ENCODE measurements at places on chromosomes 5 and 9.

- no peak for DNase-seq
Observed at GRCh38 chr9:97307500-97308163, at the start of gene CCDC180. CCDC180 (plus strand) TSS chr9:97307659; CDS start chr9:97308064, 405 bp downstream.

GRCh38 chr9:134738869-134739659 is 97.5 kb downstream of the COL5A1 start:
- DNase-seq = peak; percentile 8

DNA sequence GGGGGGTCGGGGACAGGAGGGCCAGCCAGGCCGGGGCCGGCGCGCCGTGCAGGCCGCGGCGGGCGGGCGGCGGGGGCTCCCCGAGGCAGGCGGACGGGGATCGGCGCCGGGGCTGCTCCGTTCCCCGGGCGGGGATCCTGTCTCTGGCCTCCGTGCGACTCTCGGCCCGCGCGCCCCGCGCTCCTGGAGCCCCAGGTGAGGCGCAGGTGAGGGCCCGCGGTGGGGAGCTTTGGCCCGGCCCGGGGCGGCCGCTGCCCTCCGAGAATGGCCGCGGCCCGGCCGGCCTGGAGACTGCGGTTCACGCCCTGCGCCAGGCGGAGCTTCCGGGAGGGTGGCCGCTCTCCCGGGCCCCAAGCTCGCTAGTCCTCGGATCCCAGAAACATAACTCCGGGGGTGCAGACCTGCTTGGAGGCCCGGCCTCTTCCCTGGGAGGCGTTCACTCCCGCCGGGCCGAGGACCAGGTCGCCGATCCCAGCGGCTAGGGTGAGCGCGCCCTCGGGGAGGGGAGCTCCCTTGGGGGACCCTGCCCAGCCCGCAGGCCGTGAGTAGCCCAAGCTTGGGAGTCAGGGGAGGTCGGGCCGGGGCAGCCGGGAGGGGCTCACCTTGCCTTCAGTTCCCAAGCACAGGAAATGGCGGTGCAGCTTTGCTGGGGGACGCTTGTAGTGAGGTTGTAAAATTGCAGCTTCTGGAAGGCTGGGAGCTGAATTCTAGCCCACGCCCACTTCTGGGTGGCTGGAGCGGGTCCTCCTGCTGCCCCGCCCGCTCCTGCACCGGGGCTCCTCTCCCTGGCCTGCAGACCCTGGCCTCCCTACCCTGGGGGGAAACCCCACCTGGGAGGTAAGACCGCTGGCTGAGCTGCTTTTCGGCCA is 723 bp downstream of the PPP1R26 start:
- peak; percentile 29 for DNase-seq

- no peak for DNase-seq
Observed at GRCh38 chr9:98302938-98303632, 47.6 kb upstream of the TBC1D2 start.

DNA sequence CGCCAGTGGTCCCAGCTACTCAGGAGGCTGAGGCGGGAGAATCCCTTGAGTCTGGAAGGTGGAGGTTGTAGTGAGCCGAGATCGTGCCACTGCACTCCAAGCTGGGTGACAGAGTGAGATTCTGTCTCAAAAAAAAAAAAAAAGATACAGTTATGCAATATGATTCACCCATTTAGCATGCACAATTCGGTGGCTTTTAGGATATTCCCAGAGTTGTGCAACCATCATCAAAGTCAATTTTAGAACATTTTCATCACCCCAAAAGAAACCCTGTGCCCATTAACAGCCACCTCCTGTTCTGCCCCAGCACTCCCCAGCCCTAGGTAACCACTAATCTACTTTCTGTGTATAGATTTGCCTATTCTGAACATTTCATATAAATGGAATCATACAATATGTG is 4.3 kb upstream of the DHFR start:
- no peak for DNase-seq

GRCh38 chr5:143200781-143201398 is 202.6 kb downstream of the NR3C1 start:
- peak; percentile 96 for DNase-seq

- no peak for DNase-seq
Observed at GRCh38 chr9:133959966-133960567, 32.1 kb downstream of the VAV2 start.

DNA sequence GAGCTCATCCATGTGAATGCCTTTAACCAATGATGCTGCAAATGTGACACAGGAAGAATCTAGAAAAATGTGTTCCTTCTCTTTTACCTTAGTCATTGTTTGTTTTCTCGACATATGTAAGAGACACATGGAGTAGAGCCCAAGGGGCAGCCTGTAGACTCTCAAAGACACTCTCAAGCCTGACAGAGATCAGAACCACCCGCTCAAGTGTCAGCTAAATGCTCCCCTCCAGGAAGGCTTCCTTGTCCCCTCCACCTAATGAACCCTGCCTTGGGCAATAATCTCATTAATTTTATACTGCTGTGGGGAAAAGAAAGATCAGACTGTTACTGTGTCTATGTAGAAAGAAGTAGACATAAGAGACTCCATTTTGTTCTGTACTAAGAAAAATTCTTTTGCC is 157.4 kb downstream of the MUSK start:
- no peak for DNase-seq

GRCh38 chr9:109387206-109387605 is 66.3 kb upstream of the EPB41L4B start:
- no peak for DNase-seq

- DNase-seq = no peak
Observed at GRCh38 chr5:170338933-170339779, 41.6 kb upstream of the LCP2 start.

DNA sequence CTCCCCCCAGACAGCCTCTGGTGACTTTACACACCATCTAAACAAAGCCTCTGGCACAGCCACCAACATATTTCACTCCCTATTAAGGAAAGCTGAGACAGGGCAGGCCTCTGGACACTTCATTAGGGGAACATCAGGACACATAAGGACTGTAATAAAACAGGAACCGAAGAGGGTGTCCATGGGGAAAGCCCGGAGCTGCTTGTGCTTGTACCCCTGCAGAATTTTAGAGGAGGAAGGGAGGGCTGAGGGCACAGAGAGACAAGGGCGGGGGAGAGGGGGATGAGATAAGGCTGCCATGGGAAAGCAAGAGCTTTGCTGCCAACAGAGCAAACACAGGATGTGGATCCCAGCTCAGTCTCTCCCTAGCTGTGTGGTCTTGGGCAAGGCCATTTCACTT is 138.4 kb downstream of the ASTN2 start:
- no peak for DNase-seq

DNA sequence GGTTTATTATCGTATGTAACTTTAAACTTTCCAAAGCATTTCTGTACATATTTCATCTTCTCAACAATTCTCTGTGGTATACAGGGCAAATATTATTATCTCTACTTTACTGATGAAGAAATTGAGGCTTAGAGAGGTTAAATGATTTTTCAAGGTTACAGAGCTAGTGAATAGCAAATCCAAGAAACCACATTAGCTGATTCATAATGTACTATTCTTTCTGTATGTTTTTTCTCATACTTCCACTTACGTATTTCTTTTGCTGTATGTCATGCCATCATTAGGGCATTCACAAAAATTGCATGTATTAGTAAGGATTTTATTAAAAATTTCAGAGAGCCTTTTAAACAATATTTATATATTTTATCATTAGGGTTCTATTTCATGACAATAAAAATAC is 372.4 kb upstream of the DMAC1 start:
- no peak for DNase-seq

GRCh38 chr9:136995772-136996311 is 526 bp downstream of the CLIC3 start:
- peak; percentile 27 for DNase-seq

DNA sequence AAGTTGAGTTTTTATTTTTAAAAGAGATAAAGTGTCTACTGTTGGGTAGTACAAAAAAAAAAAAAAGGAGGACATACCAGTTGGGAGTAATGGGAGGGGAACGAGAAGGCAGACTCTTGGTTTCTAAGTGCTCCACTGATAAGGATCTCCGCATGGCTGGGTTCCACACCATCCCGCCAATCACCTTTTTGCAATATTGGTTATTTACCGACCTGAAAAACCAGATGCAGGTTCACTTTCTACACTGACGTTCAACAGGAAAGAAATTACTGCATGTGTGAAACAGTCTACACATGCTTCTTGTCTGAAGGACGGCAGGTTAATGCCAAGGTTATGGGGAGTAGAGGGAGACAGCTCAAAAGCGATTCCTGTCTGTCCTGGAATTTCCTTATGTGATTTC is 75.5 kb downstream of the PTPN3 start:
- DNase-seq = no peak

DNA sequence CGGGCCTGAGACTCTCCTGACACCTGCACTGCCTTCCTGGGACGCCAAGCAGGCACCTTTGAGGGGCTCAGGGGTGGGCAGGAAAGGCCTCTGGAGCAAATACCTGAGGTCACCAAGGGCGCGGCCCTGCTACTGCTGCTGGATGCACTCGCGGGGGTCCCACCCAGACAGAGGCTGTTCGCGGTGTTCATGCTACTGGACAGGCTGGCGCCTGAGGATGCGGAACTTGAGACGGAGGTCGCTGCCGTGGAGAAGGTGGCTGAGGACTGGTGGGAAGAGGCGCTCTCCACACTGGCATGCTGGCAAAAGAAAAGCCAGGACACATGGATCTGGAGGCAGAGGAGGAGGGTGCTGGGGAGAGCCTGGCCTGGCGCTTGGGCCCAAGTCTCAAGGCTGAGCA is 110.7 kb downstream of the UBE2R2 start:
- no peak for DNase-seq

DNA sequence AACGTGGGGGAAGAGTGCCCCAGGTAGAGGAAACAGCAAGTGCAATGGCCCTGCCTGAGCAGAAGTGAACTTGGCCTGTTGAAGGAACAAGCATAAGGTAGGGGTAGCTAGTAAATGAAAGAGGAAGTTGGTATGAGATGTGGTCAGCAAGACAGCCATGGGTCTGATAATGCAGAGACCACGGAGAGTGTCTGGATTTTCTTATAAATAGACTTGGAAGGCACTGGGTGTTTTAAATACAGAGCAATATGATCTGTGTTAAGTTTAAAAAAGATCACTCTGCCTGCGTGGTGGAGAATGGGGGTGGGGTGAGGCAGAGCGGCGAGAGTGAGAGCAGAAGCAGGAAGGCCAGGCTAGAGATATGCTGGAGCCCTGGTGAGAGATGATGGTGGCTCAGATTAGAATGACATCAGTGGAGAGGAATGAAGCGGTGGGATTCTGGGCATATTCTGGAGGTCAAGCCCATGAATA is 4.2 kb downstream of the ADAM19 start:
- peak; percentile 17 for DNase-seq

DNA sequence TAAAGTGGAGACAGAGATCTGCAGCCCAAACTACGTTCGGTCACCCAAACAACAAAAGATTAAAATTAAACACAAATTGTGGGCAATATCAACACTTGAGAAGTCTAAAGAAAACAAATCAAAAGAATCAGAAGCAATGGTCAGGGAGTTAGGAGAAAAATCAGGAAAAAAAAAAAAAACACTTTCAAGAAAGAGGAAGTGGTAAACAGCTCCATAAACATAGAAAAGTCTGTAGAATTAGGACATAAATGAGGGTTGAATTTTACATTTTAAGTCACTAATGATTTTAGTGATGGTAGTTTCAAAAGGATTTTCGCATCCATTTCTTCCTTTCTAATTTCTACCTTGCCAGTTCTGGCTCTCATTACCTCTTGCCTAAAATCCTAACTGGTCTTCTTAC is 10.1 kb downstream of the RNF145 start:
- no peak for DNase-seq

GRCh38 chr9:4308482-4308881 is 8.6 kb upstream of the GLIS3 start:
- no peak for DNase-seq

DNA sequence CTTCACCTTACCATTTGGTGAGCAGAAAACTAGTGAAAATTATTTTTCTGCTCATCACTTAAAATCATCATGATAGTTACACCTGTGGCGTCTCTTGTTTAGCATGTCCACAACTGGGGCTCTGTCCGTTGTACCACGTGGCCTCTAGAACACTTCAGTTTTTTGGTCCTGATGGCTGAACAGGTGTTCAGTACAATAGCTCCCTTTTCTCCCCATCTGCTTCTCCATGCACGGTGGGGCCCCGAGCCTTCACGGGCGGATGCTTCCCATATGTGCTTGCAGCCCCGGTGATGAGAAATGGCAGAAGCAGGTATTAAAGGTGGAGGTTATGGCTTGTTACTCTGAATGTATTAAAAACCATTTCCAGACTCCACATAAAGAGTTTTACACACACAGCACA is 304.1 kb downstream of the CWC27 start:
- no peak for DNase-seq

DNA sequence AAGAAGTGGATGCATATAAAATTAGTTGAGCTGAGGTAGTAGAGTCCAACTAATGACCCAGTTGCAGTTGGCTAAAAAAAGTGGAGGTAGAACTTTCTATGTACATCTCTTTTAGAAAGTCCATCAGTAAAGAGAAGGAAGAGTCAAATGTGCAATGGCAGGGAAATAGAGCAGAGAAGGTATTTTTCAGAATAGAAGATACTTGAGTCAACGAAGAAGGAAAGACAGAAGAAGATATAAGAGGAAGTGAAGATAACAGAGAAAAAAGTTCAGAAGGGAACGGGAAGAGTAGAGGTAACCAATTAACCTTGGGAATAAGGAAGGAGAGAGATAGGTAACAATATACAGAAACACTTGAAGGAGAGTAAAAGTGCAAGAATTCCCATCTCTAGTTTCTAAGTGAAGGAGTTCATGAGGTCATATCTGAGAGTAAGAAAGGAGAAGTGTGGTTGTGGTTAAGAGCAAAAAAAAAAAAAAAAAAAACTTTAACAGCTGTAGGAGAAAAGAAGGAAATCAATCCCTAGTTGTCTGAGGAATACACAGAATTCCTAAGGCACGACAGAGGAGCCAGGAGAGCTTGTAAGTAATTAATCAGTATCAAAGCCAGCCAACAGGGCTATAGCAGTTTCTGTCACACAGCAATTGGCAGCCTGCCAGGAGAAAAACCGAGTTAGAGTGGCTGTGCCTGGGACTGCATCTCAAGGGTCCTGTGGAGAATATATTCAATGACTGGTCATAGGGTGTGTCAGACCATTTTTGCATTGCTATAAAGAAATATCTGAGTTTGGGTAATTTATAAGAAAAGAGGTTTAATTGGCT is 61.0 kb downstream of the ARL15 start:
- DNase-seq = peak; percentile 66

- no peak for DNase-seq
Observed at GRCh38 chr9:111431684-111432083, 52.5 kb downstream of the ECPAS start.

DNA sequence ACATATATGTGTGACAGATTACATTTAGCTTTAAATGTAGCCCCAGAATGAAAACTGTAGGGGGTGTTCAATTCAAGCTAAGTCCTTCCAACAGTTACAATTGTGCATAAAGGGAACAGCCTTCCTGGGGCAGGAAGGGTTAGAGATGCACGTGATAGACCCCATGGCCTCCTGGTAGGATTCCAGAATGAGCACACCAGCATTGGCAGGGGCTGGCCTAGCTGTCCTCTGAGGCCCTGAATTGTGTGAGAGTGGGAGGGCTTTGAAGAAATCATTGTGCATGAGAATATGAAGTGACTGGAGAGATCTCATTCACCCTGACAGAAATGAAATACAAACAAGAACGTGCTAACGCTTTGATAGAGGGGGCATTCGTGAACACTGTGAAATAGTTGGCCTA is 663.8 kb upstream of the KLF4 start:
- no peak for DNase-seq

GRCh38 chr9:95383845-95384244 is 66.3 kb upstream of the FANCC start:
- DNase-seq = no peak

All from NCI-H226 (cell line).